Effector CD4-positive, alpha-beta T cell (primary cell): ENCODE measurements at places on chromosomes 5 and 9.

DNA sequence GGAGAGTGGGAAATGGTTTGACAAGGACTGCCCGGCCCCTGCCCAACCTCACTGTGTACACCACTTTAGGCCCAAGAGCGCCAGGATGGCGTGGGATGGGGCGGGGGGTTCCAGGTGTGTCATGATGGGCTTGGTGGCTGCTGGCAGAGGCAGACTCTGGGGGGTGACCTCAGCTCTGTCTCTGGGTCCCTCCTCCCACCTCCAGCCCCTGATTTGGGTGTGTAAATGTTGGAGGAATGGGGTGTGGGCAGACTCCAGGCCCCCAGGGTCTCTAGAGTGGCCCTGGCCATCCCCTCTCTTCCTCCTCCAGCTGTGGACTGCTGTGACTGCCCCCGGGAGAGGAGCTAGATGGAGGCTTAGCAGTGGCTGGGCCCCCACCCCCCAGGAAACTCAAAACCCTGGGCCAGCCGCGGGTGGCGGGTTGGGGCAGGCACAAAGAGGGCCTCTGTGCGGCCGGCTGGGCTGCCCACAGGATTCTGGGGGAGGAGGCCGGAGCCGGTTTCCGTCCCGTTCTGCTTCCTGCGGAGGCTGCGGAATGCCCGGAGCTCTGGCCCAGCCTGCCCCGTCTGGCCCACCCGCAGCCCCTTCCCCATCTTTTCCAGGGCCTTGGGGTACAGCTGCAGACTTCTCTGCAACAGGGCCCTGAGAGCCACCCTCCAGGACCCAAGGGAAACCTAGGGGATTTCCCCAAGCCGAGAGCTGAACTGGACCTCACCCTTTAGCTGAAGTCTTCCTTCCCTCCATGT, 23.1 kb downstream of the CXXC5 start:
- DNase-seq: no peak

GRCh38 chr9:19481971-19482404, 73.2 kb downstream of the ACER2 start:
- no peak for DNase-seq

GRCh38 chr9:132630811-132631210, 39.0 kb downstream of the DDX31 start:
- DNase-seq: no peak

GRCh38 chr9:18240213-18240612, 233.7 kb upstream of the ADAMTSL1 start:
- no peak for DNase-seq

DNA sequence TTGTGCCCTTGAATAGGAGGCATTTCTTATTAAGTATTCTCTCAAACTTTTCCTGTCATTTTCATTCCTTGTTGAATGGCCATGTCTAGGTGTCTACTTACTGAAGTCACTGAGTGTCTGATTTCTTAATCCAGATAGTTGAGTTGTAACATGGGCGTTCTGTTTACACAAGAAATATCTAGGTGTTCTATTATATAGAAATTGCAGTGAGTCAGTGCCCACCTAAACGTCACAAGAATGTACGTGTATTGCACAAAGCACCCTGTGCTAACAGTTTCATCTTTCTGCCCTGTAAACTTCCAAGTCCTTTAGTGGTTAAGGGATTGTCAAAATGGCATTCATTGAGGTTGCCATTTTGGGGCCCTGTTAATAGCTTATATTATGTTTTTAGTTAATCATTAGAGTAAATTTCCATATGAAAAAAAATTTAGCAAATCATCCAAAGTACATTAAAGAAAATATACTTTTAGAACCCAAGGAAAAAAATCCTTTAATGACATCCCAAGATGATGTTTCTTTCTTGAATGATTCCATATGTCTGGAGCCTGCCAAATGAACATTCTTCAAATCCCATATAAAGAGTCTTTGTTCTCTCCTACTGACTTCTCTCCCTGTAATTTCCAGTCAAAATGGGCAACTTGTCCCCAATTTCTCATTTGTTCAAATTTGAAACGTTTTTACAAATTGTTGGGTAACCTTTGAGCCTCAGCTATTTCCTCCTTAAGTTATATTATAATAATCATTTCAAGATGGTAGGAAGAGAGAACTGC, 114.2 kb downstream of the GOLPH3 start:
- no peak for DNase-seq
